Testis (tissue), 5 donors: ENCODE measurements at places on chromosomes 11 and 22.

DNA sequence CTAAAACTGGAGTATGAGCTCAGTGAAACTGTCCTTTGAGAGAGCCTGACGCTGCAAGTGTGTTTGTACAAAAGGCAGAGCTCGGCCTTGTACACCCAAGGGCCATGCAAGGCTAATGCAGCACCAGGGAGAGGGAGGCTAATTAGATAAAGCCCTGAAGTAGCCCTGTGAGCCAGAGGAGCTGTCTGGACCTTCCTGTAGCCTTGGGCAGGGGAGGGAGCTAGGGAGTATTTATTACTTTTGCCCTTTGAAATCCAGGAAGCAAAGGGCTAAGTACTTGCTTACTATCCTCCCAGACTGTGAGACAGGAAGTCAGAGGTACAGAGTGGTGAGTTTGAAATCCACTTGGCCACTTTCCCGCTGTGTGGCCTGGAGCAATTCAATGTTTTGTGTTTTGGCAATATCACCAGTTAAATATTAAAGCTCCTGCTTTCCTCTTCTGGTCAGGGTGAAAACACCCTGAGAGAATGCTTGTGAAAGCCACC, 10.2 kb upstream of the LDHA start:
- peak; percentile 66 for DNase-seq

GRCh38 chr11:22656130-22656529, 10.3 kb upstream of the GAS2 start:
- DNase-seq, result no peak

DNA sequence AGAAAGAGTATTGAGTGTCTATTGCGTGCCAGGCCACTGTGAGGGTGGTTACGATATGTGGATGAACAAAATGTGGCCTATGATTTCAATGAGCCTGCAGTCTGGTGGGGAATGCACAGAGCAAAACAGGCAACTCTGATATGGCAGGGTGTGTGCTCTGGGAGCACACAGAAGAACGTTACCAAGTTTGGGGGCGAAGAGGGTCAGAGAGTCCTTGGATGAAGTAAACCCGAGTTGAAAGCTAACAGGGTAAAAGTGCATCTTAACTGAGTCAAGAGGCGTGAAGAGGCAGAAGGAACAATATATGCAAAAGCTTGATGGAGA, 258 bp downstream of the CFAP68 start:
- DNase-seq, result no peak

- no peak for DNase-seq
Observed at GRCh38 chr22:27879923-27880322, 39.1 kb downstream of the PITPNB start.

GRCh38 chr11:122848186-122848585, 9.9 kb downstream of the CRTAM start:
- DNase-seq, result no peak

DNA sequence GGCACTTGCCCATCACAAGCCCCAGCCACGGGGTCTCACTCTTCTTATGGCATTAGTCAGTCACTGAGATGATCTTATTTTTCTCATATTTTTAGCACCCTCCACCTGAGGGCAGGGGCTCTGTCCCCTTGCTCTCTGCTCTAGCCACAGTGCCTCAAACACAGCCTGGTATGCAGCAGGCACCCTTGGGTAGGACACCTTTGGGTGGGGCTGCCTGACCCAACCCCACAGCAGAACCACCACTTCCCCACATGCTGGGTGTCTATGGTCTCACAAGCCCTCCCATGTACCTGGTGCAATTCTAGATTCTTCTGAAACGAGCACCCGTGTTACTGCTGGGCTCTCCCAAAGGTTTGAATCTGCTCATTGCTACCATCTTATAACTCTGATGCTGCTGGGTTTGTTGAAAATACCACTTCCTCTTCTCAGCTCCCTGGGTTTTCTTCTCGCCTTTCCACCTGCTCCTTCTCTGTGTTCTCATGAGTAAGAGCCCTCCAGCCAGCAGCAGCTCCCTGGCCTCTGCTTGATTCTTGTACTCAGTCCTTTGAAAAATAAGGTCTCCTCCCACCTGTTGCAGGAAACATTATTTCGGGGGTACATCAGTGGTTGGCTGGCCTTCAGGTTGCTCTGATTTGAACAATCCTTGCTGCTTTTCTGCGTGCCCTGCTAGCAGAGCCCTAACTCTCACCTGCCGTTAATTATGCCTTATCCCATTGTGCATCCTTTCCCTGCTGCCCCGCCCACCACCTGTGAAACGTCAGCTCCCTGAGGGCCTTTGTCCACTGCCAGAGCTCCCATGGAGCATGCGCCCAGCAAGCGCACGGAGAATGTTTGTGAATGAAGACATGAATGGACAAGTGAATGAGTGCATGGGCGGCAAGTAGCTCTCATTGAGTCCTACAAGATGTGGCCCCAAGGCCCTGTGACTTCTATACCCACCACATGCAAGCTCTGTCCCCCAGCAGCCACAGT, 1181.6 kb downstream of the TBC1D22A start:
- no peak for DNase-seq

DNA sequence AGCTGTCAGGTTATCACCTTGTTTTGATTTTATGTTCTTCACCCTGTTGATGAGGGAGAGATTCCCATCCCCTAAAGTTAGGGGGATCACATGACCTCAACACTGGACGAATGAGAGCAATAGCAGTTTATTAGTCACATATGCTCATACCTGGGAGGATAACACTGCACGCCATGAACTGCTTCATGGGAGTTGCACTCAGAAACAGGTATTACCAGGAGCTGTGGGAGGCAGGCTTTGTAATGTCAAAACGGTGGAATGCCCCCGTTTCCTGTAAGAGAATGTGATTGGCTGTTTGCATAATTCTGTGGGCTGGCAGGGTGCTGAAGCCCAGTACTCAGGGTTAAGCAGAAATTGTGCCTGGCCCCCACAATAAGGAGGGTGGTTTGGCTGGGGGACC, 3.2 kb upstream of the THY1 start:
- no peak for DNase-seq

DNA sequence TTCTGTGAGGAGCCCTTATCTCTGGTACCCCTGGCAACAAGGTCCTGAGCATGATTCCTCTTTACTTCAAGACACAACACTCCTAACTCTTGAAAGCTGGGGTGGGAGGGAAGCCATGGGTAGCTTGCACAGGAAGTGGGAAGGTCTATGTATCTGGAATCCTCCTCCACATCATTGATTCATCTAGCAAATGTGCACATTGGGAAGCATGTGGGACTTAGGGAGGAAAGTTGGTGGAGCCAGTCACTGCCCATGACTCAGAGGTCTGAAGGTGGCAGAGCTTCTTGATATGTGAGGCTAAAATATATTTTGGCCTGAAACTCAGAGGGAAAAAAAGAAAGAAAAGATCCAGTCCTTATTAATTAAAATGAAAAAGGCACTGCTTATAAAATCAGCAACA, 1000.9 kb downstream of the DLG2 start:
- DNase-seq, result no peak

- DNase-seq, result no peak
Observed at GRCh38 chr11:116111546-116111945, 607.3 kb upstream of the CADM1 start.

- DNase-seq, result no peak
Observed at GRCh38 chr22:41913842-41914534, 886 bp downstream of the SHISA8 start.

GRCh38 chr11:94576306-94576705, 9.1 kb downstream of the PIWIL4 start:
- DNase-seq, result no peak

GRCh38 chr11:45752106-45752505, 52.8 kb upstream of the SLC35C1 start:
- DNase-seq, result peak; percentile 35

GRCh38 chr11:73510877-73511276, 87.0 kb downstream of the FAM168A start:
- DNase-seq, result no peak

DNA sequence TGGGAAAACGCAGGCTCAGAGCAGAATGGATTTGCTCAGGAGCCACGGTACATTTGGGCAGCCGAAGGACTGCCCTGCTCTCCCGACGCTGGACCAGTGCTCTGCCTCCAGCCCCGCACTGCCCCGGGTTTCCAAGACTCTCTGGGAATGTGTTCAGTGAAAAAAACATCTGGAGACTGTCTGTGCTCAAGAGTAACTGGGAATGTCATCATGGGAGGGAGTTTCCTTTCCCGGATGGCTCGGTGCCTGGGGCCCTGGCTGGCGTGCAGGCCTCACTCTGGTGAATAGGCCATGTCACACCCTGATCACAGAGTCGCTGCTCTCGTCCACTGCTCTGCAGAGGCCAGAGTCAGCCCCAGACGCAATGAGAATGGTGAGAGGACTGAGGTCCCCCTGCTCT, 9.8 kb upstream of the APOL6 start:
- peak; percentile 66 for DNase-seq

GRCh38 chr11:101470881-101471520, 112.8 kb downstream of the TRPC6 start:
- DNase-seq, result no peak

- no peak for DNase-seq
Observed at GRCh38 chr11:131471976-131472375, 101.6 kb downstream of the NTM start.

DNA sequence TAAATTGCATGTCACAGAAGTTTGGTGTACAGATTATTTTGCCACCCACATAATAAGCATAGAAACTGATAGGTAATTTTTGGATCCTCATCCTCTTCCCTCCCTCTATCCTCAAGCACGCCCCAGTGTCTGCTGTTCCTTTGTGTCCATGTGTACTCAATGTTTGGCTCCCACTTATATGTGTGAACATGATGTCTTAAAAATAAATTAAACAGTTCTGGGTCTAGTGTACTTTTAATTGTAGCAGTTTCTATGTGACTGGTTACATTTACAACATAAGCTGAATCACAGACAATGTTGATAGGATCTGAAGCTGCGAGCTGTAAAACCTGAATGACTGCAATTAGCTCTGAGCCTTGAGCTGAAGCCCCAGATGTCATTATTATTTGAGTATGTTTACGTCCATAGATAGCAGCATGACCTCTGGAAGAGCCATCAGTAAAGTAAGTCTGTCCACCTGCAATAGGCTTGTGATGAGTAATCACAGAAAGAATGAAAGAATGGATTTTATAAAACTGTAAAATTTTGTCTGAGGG, 29.7 kb downstream of the OR10A6 start:
- no peak for DNase-seq

DNA sequence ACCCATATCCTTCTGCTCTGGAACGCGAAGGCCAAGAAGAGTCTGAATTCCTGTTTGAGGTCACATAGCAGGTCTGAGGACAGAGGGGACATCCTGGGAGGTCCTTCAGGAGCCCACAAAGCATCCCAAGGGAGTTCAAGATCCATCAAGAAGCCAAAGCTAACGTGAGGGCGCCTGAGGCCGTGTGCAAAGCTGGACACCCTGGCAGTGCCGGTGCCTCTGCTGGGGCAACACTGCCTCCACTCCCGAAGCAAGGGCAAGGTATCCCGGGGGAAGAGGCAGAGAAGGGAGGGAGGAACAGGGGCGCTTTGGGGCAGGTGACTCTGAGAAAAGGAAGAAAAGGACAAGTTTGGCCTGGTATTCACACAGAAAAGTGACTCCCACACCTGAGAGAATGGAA, 50.3 kb upstream of the CDON start:
- no peak for DNase-seq

- no peak for DNase-seq
Observed at GRCh38 chr11:95708681-95709080, 80.9 kb downstream of the FAM76B start.

DNA sequence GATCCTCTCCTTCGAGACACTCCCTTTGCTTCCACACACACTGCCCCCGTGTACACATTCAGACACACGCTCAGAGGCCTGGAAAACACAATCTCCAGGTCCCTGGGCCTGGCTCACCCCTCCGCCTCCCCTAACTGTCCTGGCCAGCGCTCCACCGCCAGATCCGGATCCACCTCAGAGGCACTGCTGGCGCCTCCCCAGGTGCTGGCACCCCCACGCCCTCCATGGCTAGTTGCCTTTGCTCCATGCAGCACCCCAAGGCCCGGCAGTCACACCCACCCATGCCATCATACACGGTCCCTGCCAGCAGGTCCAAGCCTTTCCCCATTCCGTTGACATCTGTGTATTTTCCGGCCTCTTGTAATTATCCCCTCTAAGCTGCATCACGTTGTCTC, 11.1 kb downstream of the SPTBN2 start:
- no peak for DNase-seq

DNA sequence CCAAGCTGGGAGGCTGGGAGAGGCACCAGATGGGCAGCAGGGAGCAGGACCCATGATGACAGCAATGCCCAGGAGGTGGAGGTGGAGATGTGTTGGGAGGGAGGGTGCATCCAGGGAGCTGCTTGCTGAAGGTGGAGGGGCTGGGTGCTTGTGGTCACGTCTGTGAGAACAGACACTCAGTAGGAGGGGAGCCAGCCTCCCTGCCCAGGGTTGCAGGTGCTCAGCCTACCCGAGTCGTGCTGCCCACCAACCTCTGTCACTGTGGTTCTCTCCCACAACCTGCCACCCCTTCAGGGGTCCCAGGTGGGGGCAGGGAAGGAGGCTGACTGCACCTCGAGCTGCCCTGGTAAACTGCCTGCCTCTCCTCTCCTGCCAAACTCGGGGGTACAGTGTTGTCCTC, 5.5 kb downstream of the PRDX5 start:
- DNase-seq, result no peak

GRCh38 chr11:16880184-16880801, 133.9 kb downstream of the PLEKHA7 start:
- DNase-seq, result peak; percentile 56

GRCh38 chr11:69459848-69460539, 21.5 kb upstream of the LINC01488 start:
- no peak for DNase-seq

- no peak for DNase-seq
Observed at GRCh38 chr11:75480185-75481175, 45.3 kb downstream of the GDPD5 start.

DNA sequence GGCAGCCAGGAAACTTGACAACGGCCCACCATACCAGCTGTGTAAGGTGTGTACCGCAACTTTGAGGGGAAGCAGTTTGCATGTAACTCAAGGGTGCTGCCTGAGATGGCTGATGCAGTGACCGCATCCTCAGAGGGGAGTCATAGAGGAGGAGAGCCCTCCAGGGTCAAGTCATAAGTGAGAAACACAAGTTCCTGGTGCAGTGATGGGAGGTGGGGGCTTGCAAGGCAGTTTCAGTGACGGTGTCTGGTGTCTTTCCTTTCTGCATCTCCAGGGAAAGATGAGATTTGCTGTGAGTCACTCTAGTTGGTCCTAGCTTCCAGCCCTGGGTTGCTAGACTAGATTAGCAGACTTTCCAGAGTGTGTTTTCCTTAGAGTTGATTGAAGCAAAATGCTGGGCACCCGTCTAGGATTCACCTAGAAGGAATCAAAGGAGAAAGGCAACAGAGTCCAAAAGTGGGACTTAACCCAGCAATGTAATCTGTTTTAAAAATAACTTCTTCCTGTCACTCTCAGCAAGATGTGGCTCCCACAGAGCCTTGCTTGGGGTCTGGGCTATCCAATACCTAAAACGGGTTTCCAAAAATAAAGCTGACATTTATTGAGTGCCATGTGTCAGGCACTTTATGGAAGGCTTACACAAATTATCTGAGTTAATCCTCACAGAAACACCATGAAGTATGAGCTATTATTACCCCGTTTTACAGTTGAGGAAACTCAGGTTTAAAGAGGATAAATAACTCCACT, 265.4 kb upstream of the PLET1 start:
- no peak for DNase-seq

GRCh38 chr11:17580271-17580670, 33.2 kb downstream of the OTOG start:
- DNase-seq, result no peak
